ENCODE measurements at places on chromosomes 3 and 15.

DNA sequence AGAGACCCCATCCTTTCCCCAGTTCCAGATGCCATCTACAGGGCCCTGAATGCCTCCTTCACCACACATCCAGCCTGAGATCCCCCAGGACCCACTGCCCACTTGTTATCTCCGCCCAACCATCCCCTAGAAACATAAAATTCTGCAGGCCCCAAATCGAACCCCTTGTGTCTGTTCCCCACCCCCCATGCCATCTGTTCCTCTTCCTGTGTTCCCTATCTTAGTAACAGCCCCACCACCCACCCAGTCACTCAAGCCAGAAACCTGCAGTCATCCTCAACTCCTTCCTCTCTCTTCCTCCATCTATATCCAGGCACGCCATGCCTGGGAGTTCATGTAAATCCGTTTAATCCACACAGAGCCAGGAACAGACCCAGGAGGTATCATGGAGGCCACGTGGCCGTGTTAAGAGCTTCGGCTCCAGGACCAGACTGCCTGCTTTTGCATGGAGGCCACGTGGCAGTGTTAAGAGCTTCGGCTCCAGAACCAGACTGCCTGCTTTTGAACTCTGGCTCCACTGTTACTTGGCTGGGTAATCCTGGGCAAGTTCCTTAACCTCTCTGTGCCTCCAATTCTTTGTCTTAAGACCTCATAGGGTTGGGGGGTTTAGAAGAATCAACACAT lies 4.8 kb downstream of the CSRNP1 start:
- no peak for DNase-seq

DNA sequence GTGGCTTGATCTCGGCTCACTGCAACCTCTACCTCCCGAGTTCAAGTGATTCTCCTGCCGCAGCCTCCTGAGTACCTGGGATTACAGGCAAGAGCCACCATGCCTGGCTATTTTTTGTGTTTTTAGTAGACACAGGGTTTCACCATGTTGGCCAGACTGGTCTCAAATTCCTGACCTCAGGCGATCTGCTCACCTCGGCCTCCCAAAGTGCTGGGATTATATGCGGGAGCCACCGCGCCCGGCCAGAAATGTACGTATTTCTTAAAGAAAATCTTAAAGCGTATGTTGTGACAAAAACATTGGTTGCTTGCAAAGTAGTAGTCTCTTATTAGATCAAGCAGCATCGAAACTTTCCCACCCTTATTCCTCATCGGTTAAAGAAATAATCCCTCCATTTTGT lies 748.9 kb upstream of the NR2F2 start:
- DNase-seq, result no peak

DNA sequence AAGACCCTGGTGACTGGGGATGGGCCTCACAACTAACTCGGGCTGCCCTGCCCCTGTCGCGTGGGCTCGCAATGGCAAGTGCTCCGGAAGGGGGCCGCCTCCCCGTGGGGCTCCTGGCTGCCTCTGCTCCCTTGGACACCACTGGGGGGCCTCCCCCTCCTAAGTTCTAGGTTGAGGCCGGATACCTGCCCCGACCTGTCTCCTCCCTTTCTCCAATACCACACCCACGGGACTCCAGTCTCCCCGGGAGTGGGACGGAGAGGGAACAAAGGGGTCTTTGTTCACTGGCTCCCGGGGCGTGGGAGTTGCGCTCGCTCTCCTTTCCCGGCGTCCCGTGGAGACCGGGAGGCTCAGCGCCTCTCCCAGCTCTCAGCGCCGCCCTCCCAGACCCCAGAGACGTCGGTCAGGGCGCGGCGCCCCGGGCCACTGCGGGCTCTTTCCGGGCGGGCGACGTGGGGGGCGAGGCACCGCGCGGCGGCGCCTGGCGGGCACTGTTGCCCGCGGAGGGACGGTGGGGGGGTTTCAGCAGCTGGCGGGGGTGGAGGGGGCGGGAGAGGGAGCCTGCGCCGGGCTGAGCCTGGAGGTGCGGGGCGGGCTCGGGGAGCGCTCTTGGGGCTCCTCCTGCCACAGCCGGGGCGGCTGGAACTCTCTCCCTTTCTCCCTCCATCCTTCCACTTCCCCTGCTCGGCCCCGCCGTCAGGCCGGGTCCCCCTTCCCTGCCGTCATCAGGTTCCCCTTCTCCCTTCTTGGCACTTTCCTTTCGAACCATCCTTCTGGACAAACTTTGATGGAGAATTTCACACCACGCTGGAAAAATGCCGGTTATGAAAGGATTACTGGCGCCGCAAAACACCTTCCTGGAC lies at the start of gene KCNH8:
Gene KCNH8 (plus strand): TSS at position 606 of the 863 bp plus-strand sequence. CDS start 210 bp downstream, at position 816.
- peak; percentile 6 for DNase-seq

GRCh38 chr3:81476692-81477091 lies 284.8 kb downstream of the GBE1 start:
- no peak for DNase-seq

DNA sequence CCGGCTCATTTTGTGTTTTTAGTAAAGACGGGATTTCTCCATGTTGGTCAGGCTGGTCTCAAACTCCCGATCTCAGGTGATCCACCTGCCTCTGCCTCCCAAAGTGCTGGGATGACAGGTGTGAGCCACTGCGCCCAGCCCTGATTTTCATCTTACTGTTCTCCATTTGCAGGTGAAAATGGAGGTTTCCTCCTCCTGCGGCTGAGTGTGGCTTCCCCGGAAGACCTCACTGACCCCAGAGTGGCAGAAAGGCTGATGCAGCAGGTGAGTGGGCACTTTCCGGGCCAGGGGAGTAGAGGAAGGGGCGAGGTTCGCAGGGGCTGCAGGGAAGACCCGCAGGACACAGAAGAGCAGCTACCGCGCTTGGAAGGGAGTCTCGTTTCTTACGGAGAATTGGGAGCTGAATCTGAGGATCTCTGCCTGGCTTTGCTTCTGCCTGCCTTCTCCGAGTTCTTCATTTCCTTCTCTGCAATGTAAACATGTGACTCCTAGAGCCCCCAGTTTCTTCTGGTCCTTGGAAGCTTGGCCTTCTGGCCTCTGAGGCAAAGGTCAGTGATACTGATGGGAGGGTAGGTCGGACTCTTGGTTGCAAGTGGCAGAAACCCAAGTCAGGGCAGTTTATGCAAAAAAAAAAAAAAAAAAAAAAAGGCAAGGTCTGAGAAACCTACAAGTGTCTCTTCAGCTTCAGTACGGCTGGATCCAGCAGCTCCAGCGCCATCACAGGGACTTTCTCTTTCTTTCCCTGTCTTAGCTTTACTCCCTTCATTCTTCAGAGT lies 8.9 kb downstream of the MUC20 start:
- no peak for DNase-seq

- no peak for DNase-seq
Observed at GRCh38 chr3:30271781-30272180, 334.6 kb upstream of the TGFBR2 start.

- DNase-seq, result no peak
Observed at GRCh38 chr3:46659285-46659684, 34.2 kb downstream of the ALS2CL start.

GRCh38 chr3:37349640-37350039 lies 175.3 kb upstream of the LRRFIP2 start:
- no peak for DNase-seq

- DNase-seq, result no peak
Observed at GRCh38 chr15:40313531-40314398, 6.0 kb upstream of the PLCB2 start.

- no peak for DNase-seq
Observed at GRCh38 chr15:75835990-75836958, 7.0 kb upstream of the UBE2Q2 start.
